Mesothelial cell of epicardium (in vitro differentiated cells): ENCODE measurements at places on chromosomes 5 and 9. TPM values are rescaled to one million over a fixed set of nuclear protein-coding genes. Genes with fewer than 3 reads are reported as not detected.
A peak's percentile ranks its signal among the peaks of the same experiment; 100 is the strongest.

DNA sequence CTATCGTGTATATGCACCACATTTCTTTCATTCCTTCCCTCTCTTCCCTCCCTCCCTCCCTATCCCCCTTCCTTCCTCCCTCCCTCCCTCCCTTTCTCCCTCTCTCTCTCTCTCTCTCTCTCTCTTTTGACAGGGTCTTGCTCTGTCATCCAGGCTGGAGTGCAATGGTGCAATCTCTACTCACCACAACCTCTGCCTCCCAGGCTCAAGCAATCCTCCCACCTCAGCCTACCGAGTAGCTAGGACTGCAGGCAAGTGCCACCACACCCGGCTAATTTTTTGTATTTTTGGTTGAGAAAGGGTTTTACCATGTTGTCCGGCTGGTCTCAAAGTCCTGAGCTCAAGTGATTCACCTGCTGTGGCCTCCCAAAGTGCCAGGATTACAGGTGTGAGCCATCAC, 1.1 kb upstream of the ANKS6 start:
- H3K4me3 ChIP-seq, result peak overlapping the region; percentile 34
- no peak overlapping the region for H3K27ac ChIP-seq
- H3K4me1 ChIP-seq, result peaks cover 18% of the 10 kb centered on the region
- no peak for DNase-seq
- H3K36me3 ChIP-seq, result peaks cover 6% of the 10 kb centered on the region
- H3K27me3 ChIP-seq, result no peaks in the 10 kb centered on the region

- no peak for DNase-seq
- H3K4me3 ChIP-seq, result no peak overlapping the region
- peaks cover 4% of the 10 kb centered on the region for H3K4me1 ChIP-seq
Observed at GRCh38 chr5:149854866-149855265, 89.7 kb downstream of the PDE6A start.

DNA sequence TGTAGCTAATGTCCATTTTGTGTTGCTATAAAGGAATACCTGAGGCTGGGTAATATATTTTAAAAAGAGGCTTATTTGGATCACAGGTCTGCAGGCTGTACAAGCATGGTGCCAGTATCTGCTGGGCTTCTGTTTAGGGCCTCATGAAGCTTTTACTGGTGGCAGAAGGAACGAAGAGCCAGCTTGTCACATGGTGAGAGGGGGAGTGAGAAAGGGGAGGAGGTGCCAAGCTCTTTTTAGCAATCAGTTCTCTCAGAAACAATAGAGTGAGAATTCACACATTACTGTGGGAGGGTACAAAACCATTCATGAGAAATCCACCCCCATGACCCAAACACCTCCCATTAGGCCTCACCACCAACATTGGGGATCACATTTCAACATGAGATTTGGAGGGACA, 340.9 kb downstream of the RASEF start:
- no peaks in the 10 kb centered on the region for H3K36me3 ChIP-seq
- no peaks in the 10 kb centered on the region for H3K27me3 ChIP-seq
- H3K4me3 ChIP-seq, result no peak overlapping the region
- DNase-seq, result no peak
- peaks cover 7% of the 10 kb centered on the region for H3K4me1 ChIP-seq

DNA sequence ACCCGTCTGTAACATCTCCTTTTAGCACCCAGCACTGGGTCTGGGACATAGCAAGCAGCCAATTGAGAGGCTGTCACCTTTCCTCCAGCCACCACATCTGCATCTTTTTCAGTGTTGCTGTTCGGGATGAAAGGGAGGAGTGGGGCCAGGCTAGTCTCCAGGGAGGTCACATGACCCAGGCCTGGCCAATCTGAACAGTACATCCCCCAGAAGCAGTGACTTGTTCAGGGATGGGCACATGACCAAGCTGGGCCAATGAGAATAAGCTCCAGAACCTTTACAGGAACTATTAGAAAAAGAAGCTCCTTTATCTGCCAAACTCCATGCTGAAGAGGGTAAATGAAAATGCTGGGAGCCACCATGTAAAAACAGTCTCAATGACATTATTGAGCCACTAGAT, 359.0 kb downstream of the SLIT3 start:
- no peak overlapping the region for H3K27ac ChIP-seq
- no peak for DNase-seq
- H3K4me1 ChIP-seq, result peaks cover 46% of the 10 kb centered on the region

GRCh38 chr5:109962882-109963603, 273.3 kb downstream of the MAN2A1 start:
- H3K27ac ChIP-seq, result no peak overlapping the region
- H3K36me3 ChIP-seq, result no peaks in the 10 kb centered on the region
- H3K4me1 ChIP-seq, result peaks cover 2% of the 10 kb centered on the region
- no peak overlapping the region for H3K4me3 ChIP-seq

GRCh38 chr9:68851657-68852056, 146.6 kb downstream of the PIP5K1B start:
- no peak overlapping the region for H3K27ac ChIP-seq
- peaks cover 12% of the 10 kb centered on the region for H3K27me3 ChIP-seq
- no peak for DNase-seq
- H3K36me3 ChIP-seq, result no peaks in the 10 kb centered on the region
- no peaks in the 10 kb centered on the region for H3K4me1 ChIP-seq

GRCh38 chr9:34651876-34652601, at the start of gene IL11RA:
Gene IL11RA, plus strand, starts transcription at chr9:34652185. Its CDS starts 3,033 bp downstream, at chr9:34655218.
- peak within 1 kb of the TSS; percentile 95 for H3K27ac ChIP-seq
- H3K4me1 ChIP-seq, result peaks cover 58% of the 10 kb centered on the region
- H3K27me3 ChIP-seq, result no peaks in the 10 kb centered on the region
- H3K4me3 ChIP-seq, result peak within 1 kb of the TSS; percentile 71
- no peak for DNase-seq

DNA sequence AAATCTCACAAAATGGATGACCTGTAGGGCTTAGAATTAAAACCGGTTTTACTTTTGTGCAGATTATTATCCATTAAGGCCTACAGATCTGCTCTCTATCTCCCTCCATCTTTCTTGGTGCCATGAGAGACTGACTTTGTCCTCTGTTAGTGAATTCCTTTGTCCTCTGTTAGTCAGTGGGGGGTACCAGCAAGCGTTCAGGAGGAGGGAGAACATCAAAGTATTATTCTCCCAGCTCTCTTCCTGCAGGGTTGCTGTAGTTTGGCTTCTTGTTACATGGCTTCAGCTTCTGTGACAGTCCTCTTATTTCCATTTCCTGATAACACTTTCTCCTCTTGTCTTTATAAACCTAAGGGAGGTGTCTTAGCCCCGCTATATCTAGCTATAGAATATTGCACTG, 850.5 kb upstream of the SEMA6A start:
- H3K27me3 ChIP-seq, result no peaks in the 10 kb centered on the region
- H3K4me3 ChIP-seq, result no peak overlapping the region
- H3K27ac ChIP-seq, result no peak overlapping the region
- H3K36me3 ChIP-seq, result peaks cover 7% of the 10 kb centered on the region
- no peak for DNase-seq
- no peaks in the 10 kb centered on the region for H3K4me1 ChIP-seq

Gene PCDHA1
- total RNA-seq, result not detected in 3 replicates

Gene ABO
- 2.0 to 3.2 TPM (median 2.3 TPM) in 3 replicates for total RNA-seq

Gene GABRG2
- 0.56 to 0.63 TPM in 2 of 3 replicates, not detected in the other for total RNA-seq

Gene PRLR
- 1.2 to 2.1 TPM (median 1.7 TPM) in 3 replicates for total RNA-seq
